ENCODE measurements at places on chromosomes 3 and 15. TPM values are rescaled to one million over a fixed set of nuclear protein-coding genes. Genes with fewer than 3 reads are reported as not detected.
A peak's percentile ranks its signal among the peaks of the same experiment; 100 is the strongest.

- H3K36me3 ChIP-seq, result no peaks in the 10 kb centered on the region
- H3K4me3 ChIP-seq, result no peak overlapping the region
- no peak overlapping the region for H3K27ac ChIP-seq
- H3K27me3 ChIP-seq, result no peaks in the 10 kb centered on the region
- H3K4me1 ChIP-seq, result no peaks in the 10 kb centered on the region
These were observed 20.2 kb downstream of the CGGBP1 start for GRCh38 chr3:88038566-88038965.

DNA sequence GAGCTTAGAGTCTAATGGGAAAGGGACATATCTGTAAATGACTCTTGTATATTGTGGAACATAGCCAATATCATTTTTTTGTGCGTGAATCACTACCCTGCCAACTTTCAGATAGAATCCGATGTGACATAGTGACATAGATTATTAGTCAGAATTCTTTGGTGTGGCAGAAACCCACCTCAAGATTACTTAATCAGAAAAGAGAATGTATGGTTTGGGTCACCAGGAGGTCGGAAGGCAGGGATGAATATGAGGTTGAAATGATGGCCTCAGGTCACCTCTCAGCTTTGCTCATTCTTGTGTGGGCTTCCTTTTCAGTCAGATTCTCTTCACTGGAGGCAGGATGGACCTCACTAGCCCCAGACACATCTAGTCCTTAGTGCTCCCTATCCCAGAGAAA lies 41.4 kb downstream of the SNAPC5 start:
- peaks cover 3% of the 10 kb centered on the region for H3K4me1 ChIP-seq
- no peak overlapping the region for H3K27ac ChIP-seq
- DNase-seq, result no peak
- H3K36me3 ChIP-seq, result no peaks in the 10 kb centered on the region
- no peaks in the 10 kb centered on the region for H3K27me3 ChIP-seq
- H3K4me3 ChIP-seq, result no peak overlapping the region

GRCh38 chr3:10524799-10525301 lies 19.5 kb upstream of the ATP2B2 start:
- H3K4me1 ChIP-seq, result no peaks in the 10 kb centered on the region
- no peaks in the 10 kb centered on the region for H3K36me3 ChIP-seq
- no peak overlapping the region for H3K4me3 ChIP-seq
- no peaks in the 10 kb centered on the region for H3K27me3 ChIP-seq
- H3K27ac ChIP-seq, result no peak overlapping the region
- no peak for DNase-seq

- H3K36me3 ChIP-seq, result no peaks in the 10 kb centered on the region
- H3K27me3 ChIP-seq, result no peaks in the 10 kb centered on the region
- no peaks in the 10 kb centered on the region for H3K4me1 ChIP-seq
- no peak for DNase-seq
These were observed 587.4 kb upstream of the KCNMB2 start for GRCh38 chr3:177948716-177949425.

DNA sequence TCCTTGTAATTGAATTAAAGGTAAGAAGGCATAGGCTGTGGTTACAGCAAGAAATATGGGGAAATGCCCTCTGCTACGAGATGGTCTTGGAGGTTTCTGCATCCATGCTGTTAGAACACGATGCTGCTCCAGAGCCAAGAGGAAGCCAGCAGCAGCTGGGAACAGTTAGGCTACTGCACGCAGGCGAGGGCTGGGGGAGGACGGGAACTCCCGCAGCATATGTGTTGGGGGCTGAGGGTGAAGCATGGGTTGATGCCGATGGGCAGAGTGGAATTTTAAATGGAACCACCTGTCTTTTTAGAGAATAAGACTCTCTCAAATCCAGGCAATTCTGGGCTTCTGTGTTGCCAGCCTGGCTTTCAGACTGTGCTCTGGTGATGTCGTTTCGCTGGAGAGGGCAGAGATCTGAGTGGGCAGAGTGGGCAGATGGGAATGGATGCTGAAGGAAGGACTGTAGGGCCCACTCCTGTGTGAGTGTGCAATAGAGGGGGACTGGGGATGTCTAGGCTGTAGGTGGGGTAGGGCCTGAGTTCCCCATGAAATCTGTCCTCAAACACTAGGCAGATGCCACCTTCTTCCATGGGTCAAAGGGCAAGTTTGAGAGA lies 417.0 kb upstream of the TPM1 start:
- H3K36me3 ChIP-seq, result no peaks in the 10 kb centered on the region
- peak overlapping the region; percentile 26 for H3K27ac ChIP-seq
- DNase-seq, result no peak
- H3K4me3 ChIP-seq, result no peak overlapping the region
- H3K27me3 ChIP-seq, result no peaks in the 10 kb centered on the region

GRCh38 chr15:95501865-95502264 lies 828.6 kb upstream of the NR2F2 start:
- no peak overlapping the region for H3K27ac ChIP-seq
- no peak for DNase-seq
- H3K36me3 ChIP-seq, result no peaks in the 10 kb centered on the region

- peaks cover 5% of the 10 kb centered on the region for H3K27me3 ChIP-seq
- H3K4me1 ChIP-seq, result no peaks in the 10 kb centered on the region
- no peak overlapping the region for H3K4me3 ChIP-seq
- no peak for DNase-seq
These were observed 50.1 kb upstream of the UBE2E2 start for GRCh38 chr3:23152989-23153388.

DNA sequence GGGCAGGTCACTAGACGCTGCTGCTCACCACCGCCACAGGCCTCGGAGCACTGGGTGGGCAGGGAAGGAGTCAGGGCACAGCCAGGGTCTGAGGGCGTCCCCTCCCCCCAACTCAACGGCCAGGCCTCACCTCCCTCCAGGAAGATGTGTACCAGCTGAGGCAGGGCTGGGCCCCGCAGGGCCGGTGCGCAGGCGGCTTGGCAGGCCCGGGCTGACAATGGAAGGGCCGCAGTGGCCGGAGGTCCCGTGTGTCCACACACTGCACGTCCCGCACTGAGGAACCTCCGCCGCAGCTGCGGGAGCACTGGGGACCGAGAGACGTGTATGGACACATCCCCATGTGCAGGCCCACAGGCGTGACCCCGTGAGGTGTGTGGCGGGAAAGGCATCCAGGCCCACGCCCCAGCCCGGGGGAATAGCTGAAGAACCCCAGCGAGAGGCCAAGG lies 47.4 kb downstream of the ADAMTS7 start:
- no peak overlapping the region for H3K27ac ChIP-seq
- H3K4me1 ChIP-seq, result no peaks in the 10 kb centered on the region
- peak; percentile 76 for DNase-seq
- no peaks in the 10 kb centered on the region for H3K36me3 ChIP-seq
- no peaks in the 10 kb centered on the region for H3K27me3 ChIP-seq

- H3K27me3 ChIP-seq, result no peaks in the 10 kb centered on the region
- H3K27ac ChIP-seq, result no peak overlapping the region
- H3K4me1 ChIP-seq, result no peaks in the 10 kb centered on the region
- H3K36me3 ChIP-seq, result no peaks in the 10 kb centered on the region
These were observed 2.8 kb upstream of the BCL6 start for GRCh38 chr3:187748050-187748481.

- no peaks in the 10 kb centered on the region for H3K36me3 ChIP-seq
- H3K27me3 ChIP-seq, result no peaks in the 10 kb centered on the region
- H3K4me3 ChIP-seq, result no peak overlapping the region
- no peak for DNase-seq
- H3K4me1 ChIP-seq, result no peaks in the 10 kb centered on the region
These were observed 374.1 kb downstream of the EFHB start for GRCh38 chr3:19559724-19560442.

TUSC7 gene
- not detected for total RNA-seq

DOCK3 gene
- total RNA-seq, result 0.97 TPM

GOLGA8M gene
- 10.7 TPM for total RNA-seq

DLEC1 gene
- total RNA-seq, result 0.69 TPM

All from aorta (tissue), 5 donors.